ENCODE measurements at places on chromosomes 7 and 10.

DNA sequence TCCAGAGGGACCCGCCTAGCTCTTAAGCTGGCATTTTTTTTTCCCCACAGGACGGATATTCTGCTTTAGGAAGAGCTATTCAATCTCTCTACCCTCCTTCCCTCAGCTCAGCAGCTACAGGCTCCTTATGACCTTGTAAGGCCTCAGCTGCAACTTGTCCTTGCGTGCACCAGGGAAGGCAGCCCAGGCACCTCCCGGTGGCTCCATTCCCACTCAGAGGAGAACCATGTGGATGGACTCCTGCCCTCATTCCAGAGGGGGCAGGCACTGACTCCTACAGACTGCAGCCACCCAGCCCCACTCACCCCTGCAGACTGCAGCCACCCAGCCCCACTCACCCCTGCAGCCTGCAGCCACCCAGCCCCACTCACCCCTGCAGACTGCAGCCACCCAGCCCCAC lies 73.7 kb downstream of the ITIH5 start:
- no peak for DNase-seq

DNA sequence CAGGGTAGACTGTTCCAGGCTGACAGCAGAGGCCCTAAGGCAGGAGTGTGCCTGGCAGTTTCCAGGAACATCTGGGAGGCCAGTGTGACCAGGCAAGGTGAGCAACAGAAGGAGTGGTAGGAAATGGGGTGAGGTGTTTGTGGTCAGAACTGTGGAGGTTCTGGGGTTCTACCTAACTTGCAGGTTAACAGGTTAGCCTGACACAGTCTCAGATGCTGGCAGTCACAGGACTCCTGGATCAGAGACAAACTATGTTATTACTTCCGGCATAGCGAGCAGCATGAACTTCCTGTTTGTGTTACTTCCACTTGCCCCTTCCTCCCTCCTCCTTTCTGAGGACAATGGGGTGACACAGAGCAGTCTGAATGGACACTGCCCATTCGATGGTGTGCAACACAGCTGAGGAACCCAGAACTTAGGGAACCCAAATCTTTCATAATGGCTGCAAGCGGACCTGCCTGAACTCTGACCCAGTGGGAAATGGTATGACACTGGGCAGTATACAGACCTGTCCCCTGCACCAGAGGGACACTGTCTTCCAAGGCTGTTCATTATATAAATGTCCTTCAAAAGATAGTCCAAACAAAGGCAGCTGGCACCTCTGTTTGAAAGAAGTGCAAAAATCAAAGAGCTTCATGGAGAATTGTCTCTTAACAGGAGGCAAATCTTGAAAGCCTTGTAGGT lies 3.9 kb upstream of the SAR1A start:
- no peak for DNase-seq

- no peak for DNase-seq
Measured at GRCh38 chr7:103687272-103687671, 241.3 kb upstream of the SLC26A5 start.

DNA sequence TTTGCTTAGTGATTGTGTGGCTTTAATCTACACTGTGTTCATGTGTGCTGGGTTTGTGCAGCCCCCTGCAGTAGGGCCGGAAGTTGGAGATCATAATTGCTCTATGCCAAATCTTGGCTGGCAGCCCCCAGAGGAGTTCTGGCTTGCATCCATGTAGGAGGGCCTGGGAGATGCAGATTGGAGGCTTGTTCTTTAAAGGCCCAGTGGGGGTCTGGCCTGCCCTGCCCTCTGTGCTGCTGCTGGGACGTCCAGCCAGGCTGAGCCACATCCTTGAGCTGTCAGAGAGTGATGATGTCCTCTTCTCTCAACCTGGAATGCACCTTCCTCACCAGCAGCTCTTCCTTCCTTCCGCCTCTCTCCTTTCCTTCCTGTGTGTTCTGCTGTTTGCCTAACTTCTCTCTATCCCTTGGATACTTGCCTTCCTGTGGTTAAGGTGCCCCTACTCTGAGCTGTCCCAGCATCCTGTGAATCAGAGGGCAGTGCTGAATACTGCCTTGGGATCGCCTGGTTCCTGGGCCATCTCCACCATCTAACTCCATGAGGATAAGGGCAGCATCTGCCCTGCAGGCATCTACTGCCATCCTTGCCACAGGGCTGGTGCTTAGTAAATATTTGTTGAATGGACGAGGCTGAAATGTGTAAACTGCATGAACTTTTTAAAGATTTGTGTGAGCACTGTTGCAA lies 30.2 kb downstream of the DOCK1 start:
- no peak for DNase-seq

DNA sequence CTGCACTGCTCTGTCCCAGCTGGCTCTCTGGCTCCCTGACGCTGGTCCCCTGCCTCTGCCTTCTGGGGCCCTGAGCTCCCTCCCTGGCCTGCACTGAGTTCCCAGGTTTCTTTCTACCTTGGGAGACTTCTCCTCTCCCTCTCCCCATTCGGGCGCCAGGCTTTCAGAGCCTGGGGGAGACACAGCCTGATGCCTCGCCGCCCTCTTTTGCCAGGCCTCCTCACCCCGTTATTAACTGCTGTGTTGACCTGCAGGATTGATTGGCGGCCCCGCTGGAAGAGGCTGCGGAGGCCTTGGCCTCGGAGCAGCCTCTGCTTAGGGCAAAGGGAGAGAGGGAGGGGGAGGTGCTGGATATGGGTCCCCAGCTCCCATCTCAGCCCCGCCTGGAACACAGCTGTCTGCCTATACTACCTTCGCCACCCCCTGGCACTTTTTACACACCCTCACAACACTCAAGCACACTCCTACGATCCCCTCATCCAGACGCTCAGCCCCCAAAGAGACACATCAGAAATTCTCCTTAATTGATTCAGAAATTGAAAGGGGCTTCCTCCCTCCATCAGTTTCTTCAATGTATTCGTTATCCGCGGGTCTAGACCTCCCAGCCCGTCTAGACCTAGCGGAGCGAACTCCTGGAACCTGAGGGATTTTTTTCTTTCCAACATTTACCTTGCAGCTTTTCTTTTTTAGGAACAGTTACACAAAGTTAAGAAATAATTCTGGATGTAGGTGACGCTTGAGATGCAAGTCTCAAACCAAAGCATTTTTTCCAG lies 7.1 kb upstream of the PAX2 start:
- DNase-seq: no peak

DNA sequence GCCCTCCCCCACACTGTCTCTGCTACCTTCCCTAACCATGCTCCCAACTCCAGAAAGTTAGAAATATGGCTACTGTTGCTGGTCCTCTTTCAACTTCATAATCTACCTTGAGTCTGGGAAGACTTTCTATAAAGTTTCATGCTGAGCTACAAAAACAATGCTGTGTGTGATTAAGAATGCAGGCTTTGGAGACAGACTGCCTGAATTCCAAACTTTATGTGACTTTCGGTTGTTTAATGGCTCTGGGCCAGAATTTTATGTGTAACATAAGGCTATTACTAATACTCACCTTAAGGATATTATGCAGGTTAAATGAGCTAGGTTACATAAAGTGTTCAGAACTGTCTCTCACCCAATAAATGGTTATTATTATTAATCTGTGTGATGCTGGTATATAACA lies 19.1 kb downstream of the BET1 start:
- DNase-seq: no peak

DNA sequence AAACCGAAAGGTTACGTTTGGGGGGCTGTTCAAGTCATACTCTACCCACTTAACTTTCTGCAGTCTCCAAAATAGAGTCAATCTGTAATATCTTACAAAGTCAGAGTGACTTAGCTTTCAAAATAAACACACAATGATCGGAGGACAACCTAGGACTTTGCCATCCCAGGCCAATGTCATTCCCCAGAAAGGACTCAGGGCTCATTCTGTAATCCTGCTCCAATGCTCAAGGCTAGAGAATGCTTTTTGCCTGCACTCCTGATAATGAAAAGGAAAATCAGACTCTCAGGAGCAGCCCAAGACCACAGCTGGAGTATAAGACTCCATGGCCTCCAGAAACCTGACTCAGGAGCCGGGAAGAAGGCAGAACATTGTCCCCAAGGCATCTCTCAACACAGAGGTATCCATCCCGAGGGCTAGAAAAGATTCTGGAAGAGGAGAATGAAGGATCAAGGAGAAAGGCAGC lies 28.5 kb upstream of the ASCC1 start:
- DNase-seq: no peak

DNA sequence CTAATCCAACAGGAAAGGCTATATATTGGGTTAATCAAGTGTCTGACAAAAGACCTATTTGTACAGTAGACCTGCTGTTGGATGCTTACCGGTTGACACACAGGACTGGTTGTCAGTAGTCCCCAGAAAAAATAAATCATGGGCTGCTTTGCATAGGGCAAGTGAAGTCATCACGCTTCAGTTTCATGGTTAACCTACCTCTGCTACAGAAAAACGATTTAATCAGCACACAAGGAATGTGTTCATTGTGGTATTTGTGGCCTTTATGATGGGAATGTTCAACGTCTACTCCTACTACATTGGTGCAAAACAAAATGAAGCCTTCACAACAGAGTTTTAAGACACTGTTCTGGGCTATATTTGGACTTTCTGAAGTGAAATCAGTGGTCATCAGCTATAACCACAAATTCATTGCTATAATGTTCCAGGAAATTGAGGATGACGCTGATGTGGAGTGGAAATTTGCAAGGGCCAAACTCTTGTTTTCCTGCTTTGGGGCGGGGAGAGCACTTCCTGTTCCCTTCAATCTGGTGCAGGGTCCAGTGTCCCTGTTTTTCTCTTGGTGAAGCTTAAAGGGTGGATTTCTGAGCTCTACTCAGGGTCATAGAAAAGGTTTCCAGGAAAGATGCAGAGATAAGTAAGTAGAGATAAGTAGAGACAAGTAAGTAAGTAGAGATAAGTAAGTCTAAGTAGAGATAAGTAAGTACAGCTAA lies 39.3 kb upstream of the GGCT start:
- DNase-seq: no peak

GRCh38 chr7:15490291-15490690 lies 71.5 kb downstream of the AGMO start:
- DNase-seq: no peak

Measured in esophagus squamous epithelium (tissue), 5 donors.